ENCODE measurements at places on chromosomes 16 and 17.

GRCh38 chr16:10156099-10156498, 26.1 kb downstream of the GRIN2A start:
- DNase-seq = no peak

GRCh38 chr16:50360033-50360778, 8.6 kb downstream of the BRD7 start:
- DNase-seq = no peak

DNA sequence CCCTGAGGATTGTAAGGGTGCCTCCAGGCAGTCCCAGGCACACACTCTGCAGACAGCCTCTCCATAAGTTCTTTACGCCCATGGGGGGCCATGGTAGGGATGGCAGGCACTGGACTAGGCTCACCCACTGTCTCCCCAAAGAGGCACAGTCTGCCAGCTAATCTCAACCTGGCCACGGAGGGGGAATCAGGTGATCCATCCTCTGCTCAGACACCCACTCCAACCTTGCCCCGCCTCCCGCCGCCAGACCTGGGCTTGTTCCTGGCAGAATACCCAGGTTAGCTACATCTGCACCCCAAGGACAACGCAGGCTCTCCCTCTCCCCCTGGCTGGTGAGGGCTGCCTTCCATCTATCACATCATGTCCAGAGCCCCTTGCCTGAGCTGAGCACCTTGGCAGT, 1.2 kb downstream of the NLGN2 start:
- no peak for DNase-seq

- DNase-seq = no peak
These were observed 63.5 kb upstream of the PLCG2 start for GRCh38 chr16:81715358-81716196.

GRCh38 chr16:7268182-7268581, 64.5 kb upstream of the RBFOX1 start:
- no peak for DNase-seq

DNA sequence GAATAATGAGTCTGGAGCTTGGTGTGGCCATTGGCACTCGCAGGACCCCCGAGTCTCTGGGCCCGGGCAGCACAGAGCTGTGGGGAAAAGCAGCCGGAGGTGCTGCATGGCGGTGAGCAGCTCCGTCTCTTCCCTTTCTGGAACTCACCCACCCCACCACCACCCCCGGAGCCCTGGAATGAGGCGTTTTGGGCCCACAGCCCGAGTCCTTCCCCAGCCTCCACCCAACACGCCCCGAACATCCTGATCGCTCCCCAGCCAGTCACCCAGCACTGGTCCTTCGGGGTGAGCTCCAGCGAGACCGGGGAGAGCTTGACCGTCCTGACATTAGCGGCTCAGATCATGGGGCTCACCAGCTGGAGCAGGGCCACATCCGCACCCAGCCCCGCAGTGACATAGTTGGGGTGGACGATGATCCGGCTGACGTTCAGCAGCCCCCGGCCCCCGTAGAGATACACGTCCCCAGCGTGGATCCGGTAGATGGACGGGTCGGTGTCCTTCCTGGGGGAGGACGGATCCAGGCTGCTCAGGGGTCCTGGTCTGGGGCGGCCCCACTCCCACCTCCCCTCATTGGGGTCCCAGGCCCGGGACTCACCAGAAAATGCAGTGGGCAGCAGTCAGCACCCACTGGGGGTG, 6.5 kb downstream of the TPSD1 start:
- no peak for DNase-seq

DNA sequence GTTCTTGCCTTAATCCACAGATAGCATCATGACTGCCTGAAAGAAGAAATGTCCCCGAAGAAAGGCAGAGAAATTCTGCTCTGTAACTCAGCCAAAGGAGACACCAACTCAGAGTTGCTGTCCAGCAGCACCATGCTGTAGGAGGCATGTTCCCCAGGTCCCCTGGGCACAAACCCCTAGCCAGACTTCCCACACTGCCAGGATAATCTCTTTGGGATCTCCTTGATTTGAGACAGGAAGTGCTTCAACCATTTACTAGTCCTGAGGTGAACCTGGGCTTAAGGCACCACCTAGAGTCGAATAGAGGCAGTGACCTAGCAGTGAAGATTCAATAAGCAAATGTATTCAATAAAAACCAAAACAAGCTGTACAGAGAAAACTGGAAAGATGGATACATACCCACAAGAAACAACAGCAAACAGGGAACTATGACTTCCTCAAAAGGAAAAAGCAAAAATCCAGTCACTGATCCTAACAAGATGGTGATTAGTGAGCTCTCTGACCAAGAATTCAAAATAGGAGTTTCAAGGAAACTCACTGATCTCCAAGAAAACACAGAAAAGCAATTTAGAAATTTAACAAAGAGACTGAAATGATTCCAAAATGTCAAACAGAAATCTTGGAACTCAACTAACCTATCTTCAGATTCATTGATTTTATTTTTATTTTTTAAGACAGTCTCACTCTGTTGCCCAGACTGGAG, 5.7 kb downstream of the OR4D2 start:
- DNase-seq = peak; percentile 16

DNA sequence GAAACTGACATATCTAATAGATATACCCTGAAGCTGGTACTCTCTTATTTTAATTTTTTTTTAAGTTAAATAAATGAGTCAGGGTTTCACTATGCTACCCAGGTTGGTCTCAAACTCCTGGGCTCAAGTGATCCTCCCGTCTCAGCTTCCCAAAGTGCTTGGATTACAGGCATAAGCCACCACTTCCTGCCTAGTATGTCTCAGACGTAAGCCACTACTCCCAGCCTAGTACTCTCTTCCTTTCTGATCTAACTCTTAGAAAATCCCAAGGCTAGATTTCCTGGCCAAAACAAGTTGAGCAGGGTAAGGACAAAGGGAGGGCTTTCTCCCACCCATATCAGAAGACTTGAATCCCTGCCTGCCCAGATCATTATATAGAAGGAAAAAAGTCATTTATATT, 33.7 kb downstream of the HOXB1 start:
- DNase-seq = no peak

DNA sequence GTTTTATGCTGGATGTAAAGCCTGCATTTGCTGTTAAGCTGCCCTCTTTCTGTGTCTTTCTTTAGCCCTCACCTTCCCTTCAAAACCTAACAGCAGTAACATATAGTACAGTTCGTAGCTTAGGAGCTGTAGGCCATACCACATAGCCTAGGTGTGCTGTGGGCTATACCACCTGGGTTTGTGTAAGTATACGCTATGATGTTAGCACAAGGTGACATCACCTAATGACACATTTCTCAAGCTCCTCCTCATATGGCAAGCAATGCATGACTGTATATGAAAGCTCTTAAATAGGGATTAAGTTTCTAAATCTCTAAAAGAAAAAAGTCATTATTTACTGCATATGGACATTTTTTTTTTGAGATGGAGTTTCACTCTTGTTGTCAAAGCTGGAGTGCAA, 57.8 kb upstream of the TMEM97 start:
- no peak for DNase-seq

- DNase-seq = no peak
These were observed 1.9 kb downstream of the DCAF7 start for GRCh38 chr17:63552211-63552610.

- no peak for DNase-seq
These were observed 1.7 kb upstream of the SLC13A2 start for GRCh38 chr17:28471531-28472342.

DNA sequence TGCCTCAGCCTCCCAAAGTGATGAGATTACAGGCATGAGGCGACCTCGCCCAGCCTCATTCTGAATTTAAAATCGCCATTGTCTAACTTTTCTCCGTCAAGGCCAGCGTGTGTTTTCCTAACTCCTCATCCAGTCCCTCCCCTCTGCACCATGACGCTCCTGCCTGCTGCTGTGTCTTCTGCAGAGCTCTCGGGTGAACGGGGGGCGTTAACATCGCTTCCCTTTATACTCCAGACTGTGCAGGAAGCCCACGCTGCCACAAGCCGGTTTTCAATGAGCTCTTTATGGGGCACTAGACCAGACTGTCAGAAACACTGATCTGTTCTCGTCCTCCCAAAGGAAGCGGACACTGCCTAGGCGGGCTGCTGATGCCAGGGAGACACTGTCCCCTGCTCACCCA, 13.2 kb downstream of the AANAT start:
- DNase-seq = no peak

DNA sequence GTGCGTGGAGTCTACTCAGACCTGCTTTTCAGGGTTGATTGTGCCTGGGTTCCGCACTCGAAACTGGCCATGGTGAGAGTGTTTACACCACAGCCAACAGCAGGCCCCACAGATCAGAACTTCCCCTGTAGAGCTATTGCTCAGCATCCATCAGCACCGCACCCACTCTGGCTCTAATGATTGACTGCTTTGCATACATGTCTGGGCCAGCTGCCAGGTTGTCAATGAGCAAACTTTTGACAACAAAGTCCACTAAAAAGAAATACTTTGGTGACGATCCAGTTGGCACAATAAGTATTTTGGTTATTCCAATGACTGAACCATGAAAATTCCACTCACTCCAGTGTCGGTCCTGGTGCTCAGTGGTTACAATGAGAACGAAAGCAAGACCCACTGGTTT, 190.7 kb downstream of the FOXL1 start:
- no peak for DNase-seq

DNA sequence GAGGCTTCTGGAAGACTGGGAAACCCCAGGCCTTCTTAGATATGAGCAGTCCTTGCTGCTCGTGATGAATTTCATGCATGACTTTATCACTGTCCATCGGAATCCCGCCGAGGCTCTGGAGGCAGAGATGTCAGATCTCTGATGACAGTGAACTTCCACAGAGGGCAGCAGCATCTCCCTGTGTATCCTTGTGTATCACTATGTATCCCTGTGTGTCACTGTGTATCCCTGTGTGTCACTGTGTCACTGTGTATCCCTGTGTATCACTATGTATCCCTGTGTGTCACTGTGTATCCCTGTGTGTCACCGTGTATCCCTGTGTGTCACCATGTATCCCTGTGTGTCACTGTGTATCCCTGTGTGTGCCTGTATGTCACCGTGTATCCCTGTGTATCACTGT, 160.2 kb upstream of the CHMP6 start:
- DNase-seq = no peak

- DNase-seq = no peak
These were observed 1.5 kb downstream of the GRB7 start for GRCh38 chr17:39738983-39739884.

- peak; percentile 15 for DNase-seq
These were observed 99.9 kb upstream of the CORO6 start for GRCh38 chr17:29722411-29723198.

DNA sequence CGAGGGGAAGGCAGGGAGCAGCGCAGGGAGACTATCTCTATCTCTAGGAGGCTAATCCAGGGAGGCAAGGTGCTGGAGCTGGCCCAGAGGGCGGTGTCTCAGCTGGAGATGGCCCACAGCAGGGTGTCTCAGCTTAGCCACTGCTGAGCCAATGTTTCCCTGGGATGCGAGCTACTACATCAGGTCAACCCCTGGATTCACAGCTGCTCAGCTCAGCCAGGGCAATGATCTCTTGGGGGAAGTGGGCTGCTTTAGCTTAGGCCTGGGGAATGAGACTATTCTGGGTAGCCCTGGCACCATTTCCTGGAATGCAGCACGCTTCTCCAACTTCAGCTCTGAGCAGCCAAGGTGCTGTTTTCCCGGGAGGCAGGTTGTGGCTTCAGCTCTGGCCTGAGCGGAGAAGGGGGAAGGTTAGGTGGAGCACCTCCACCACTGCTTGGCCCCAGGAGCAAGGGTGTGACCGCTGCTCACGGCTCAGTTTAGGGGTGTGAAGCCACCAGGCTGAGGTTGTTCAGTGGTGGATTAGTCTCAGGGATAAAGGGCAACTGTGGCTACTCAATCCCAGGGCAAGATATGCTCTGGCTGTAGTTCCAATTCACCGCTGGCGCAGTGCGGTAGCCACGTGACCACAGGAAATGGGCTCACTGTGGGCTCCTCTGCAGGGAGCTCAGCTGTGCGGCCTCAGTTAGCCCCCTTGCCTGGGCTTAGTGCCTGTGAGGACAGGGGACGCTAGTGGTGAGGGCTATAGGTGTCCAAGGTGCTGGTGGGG, 5.2 kb upstream of the PRSS21 start:
- DNase-seq = no peak

- no peak for DNase-seq
These were observed 245.2 kb downstream of the XYLT1 start for GRCh38 chr16:17225541-17225940.

GRCh38 chr16:53502331-53503269, at the start of gene AKTIP:
Gene AKTIP, minus strand, starts transcription at chr16:53503209. Its CDS starts 2,950 bp downstream, at chr16:53500259.
- DNase-seq = no peak

DNA sequence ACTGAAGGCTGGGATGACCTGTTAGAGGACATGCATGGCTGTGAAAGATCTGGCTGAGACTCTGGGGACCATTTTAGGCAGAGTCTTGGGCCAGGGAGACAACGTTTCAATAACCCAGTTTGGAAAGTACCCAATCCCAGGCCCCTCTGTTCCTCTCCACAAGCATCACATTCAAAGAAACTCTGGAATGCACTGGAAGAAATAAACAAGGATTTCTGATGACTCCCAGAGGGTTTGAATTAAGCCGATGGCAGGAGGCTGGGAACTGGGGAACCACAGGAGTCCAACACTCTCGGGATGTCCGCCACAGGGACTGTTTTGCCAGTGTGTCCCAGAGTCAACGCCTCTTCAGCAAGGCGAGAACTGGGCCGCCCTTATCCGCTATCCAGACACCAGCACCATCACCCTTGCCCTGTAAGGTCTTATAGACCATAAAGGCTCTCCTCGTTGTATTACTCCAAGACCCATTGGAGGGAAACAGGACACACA, 3.3 kb downstream of the PMP22 start:
- no peak for DNase-seq

- DNase-seq = no peak
These were observed 54.0 kb downstream of the CFDP1 start for GRCh38 chr16:75379339-75379738.

GRCh38 chr16:3472878-3473595, 22.3 kb downstream of the C16orf90 start:
- DNase-seq = no peak

- DNase-seq = no peak
These were observed 91.3 kb downstream of the ENGASE start for GRCh38 chr17:79165756-79166473.

- no peak for DNase-seq
These were observed 25.1 kb downstream of the MINK1 start for GRCh38 chr17:4858068-4858881.

All from stimulated activated CD8-positive, alpha-beta memory T cell treated with anti-CD3 and anti-CD28 coated beads, Interleukin-2, amount 100 ng/mL, for 1 hour (primary cell).